Stimulated activated CD4-positive, alpha-beta T cell treated with anti-CD3 and anti-CD28 coated beads, Interleukin-15, amount 100 ng/mL, for 48 hours (primary cell): ENCODE measurements at places on chromosomes 6 and 20.
A peak's percentile ranks its signal among the peaks of the same experiment; 100 is the strongest.

GRCh38 chr6:44432726-44433125 is 45.2 kb downstream of the CDC5L start:
- no peak for DNase-seq

GRCh38 chr20:44785768-44786167 is 24.6 kb downstream of the RIMS4 start:
- no peak for DNase-seq

- DNase-seq = no peak
Observed at GRCh38 chr6:42509765-42510164, 54.1 kb upstream of the UBR2 start.

DNA sequence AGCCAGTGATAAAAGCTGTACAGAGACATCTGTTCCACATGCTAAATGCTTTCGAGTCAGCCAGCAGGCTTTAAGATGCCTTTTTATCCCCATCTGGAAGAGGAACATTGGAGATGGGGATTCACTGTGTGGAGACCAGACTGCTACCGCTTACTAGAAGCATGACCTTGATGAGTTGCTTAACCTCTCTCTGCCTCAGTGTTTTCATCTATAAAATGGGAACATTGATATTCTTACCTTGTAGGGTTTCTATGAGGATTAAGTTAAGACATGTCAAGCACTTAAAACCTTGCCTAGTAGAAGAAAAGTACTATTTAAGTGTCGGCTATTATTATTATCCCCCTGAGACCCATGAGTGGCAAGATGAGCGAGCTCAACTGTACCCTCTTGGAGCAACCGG is 165.3 kb upstream of the SNX9 start:
- no peak for DNase-seq

GRCh38 chr6:36623547-36624459 is 29.6 kb downstream of the SRSF3 start:
- DNase-seq = peak; percentile 56

DNA sequence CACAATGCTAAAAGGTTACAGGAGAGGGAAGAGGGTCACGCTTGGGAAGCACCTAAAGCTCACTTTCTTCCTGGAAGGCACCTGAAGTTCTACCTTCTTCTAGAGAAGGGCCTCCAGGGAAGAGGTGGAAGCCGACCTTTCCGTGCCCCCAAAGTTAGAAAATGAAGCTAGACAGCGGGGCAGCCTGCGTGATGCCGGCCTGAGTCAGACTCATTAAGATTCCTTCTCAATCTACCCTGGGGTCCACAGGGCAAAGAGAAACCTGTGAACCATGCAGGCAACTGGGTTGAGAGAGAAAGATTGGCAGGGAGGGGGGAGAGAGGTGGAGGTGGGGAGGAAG is 54.8 kb upstream of the CCDC167 start:
- no peak for DNase-seq

DNA sequence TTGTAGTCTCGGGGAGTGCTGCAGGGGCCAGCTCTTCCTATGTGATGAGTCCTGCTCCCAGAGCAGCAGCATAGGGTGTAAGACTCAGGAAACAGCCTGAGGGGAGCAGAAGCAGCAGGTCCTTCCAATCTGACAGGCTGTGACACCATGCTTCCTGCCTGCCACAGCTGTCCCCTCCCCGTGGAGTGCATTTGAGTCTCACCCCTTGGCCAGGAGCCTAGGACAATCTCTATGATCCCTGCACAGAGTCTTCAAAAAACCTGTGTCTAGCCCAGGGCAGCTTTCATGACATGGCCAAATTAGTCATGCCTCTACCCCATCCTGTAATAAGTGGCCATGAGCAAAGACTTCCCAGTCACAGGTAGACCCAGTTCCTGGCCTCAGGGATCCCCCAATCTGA is 23.1 kb upstream of the LRFN2 start:
- DNase-seq = no peak

- no peak for DNase-seq
Observed at GRCh38 chr6:146381486-146381885, 162.1 kb upstream of the RAB32 start.

GRCh38 chr20:4119854-4120209 is 104.5 kb upstream of the RNF24 start:
- no peak for DNase-seq

- no peak for DNase-seq
Observed at GRCh38 chr6:13253272-13253671, 75.1 kb downstream of the TBC1D7 start.

- DNase-seq = no peak
Observed at GRCh38 chr6:31351033-31351380, 6.0 kb downstream of the HLA-B start.

DNA sequence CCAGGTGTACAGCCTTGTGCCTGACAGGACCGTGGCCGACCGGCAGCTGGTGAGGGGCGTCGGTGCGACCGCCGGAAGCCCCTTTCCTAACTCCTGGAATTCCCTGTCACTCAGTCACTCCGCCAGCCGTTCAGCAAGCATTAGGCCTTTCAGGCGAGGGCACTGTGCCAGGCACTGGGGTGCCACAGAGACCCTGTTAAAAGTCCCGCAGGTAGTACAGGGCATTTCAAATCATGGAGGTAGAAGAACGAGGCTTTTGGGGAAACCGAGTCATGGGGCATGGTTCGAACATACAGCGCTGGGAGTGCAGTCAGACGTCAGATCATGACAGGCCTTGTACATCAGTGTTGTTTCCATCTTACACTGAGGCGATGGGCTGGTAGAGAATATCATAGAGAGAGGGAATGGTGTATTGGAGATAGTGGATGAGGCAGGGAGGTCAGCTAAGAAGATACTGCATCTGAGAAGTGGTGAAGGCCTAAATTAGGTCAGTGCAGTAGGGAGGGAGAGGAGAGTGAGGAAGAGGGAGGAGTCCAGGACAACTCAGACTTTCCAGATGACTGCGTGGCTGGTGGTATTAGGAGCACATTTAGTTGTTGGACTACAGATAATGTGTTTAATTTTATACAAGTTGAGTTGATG is 892 bp upstream of the DXO start:
- DNase-seq = no peak

- no peak for DNase-seq
Observed at GRCh38 chr20:39067526-39068216, 105.5 kb downstream of the DHX35 start.
